ENCODE measurements at places on chromosomes 12 and 14.

DNA sequence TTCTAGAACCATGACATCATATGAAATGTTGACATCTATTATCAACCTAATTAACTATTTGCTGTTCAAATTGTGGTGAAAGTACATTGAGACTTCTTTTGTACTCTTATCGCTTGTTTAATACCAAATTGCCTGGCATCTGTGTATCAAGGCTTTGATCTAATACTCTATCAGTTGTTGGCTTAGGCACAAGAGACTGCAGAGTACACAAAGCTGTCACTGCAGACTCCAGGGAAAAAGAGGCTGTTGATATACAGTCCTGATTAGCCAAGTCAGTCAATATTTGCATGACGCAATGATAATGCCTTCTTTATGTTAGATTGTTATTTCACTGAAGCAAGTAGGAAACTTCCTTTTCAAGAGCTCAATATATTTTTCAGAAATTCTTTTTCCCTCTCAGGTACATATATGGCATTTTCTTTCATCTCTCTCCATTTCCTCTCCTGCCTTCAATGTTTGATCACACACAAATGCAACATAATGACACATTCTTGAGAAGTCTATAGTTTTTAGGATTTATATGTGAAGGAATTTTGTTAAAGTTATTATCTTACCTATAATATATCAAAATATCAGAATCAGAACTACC lies 32.3 kb upstream of the PTCSC3 start:
- no peak for DNase-seq

DNA sequence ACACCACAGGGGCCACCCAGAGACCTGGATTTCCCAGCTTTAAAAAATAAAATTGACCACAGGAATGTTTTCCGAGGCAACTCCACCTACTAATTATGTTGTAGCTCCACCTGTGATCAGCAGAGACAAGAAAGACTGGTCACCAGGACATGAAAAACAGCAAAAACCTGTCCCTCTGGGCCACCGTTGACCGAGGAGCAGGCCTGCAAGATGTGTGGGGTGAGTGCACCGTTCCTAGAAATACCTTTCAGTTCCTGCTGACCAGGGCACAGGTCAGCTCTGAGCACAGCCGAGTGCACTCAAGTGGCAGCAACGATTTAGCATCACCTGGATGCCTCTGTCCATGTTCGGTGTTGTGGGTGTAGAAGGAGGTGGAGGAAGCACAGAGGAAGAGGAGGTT lies 16.9 kb downstream of the FZD10 start:
- no peak for DNase-seq

DNA sequence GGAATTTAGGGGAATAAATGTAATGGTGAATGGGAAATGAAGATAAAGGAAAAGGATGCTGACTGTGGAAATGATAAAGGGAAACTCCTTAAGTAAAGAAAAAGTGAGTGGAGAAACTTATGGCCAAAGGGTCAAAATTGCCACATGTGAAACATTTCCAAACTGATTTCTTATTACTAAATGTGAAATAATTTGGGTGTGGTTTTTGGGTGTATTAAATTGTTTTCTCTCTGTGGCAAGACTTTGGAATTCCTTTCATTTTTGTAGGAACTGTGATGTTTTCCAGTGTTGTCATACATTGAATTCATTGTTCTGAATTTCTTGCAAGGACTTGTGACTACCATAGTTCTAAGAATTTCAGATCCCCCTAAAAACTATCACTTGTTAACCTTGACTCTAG lies 1891.5 kb upstream of the SEL1L start:
- DNase-seq, result no peak

GRCh38 chr12:47094804-47095203 lies 15.0 kb upstream of the AMIGO2 start:
- DNase-seq, result no peak

- DNase-seq, result no peak
Observed at GRCh38 chr14:75479770-75480600, 42.3 kb upstream of the BATF start.

- no peak for DNase-seq
Observed at GRCh38 chr12:83265808-83266207, 579.1 kb downstream of the TMTC2 start.

GRCh38 chr12:10048526-10048925 lies 18.0 kb downstream of the CLEC9A start:
- DNase-seq, result no peak

DNA sequence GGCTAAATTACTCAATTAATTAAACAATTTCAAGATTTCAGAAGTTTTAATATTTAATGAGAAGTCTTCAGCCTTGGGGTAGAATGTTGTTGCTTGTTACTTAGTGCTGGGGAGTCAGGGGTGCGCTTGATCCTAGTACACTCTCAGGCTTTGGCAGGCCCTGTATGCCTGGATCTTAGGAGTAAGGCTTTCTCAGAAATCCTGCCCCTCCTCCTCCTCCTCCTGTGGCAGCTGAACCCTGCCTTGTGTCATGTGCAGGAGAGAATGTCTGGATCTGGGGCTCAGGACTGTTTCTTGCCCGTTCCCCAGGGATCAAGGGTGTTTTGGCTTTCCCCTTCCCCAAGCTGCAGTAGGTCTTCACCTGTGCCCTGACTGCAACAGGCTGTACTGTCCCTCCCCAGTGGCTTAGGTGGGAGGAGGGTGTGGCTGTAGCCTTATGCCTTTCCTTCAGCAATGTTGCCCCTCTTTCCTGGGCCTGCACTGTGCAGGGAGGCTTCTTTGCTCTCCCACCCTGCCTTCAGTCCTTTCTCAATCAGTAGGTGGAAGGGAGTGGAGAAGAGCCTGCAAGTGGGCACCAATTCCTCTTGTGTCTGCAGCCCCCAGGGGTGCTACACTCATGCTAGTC lies 108.2 kb downstream of the SLC38A6 start:
- no peak for DNase-seq

- DNase-seq, result no peak
Observed at GRCh38 chr14:104998801-104999200, 13.2 kb downstream of the CLBA1 start.

DNA sequence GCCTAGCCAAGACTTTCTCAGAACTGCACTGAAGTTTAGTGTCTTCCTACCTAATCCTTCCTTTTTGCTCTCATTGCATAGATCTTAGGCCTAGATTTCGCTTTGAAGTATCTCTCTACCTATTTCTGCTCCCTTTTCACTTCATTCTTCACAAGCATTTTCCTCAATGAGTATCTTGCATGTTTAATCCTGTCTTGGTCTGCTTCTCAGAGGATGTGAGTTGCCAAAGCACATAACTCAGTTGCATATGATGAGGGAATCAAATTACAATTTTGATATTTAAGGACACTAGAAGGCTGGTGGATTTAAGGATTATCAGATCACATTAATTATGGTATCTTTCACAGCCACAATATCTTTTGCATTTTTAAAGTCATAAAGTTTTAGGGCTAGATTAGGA lies 195.5 kb upstream of the DAAM1 start:
- DNase-seq, result no peak

DNA sequence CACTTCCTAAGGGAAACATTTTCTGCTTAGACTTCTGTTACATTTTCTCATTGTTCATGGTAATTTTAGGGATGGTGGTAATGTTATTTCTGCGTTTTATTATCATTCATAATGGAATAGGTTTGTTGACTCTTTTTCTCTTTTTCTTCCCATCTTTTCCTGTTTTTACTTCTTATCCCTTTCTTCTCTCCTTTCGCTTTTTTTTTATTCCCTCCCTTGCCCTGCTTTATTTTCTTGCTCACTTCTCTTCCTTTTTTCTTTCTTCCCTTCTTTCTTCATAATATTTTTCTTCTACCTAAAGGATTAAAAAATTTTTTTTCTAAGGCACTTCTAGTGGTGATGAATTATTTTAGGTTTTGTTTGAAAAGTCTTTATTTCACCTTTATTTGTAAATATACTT lies 45.6 kb downstream of the CNOT2 start:
- no peak for DNase-seq

GRCh38 chr14:105890474-105891220 lies 364.3 kb downstream of the TMEM121 start:
- no peak for DNase-seq

DNA sequence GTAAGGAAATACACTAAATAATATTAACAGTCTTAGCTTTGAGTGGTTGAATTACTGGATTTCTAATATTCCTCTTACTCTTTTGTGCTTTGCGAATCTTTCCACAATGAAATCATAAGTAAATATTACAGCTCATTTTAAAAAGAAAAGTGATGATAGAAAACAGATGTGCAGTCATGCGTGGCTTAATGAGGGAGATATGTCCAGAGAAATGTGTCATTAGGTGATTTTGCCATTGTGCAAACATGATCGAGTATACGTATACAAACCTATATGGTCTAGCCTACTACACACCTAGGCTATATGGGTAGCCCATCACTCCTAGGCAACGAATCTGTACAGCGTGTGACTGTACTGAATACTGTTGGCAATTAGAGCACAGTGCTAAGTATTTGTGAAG lies 59.3 kb downstream of the SLC15A5 start:
- no peak for DNase-seq

GRCh38 chr12:114400925-114401324 lies 5.0 kb downstream of the TBX5 start:
- DNase-seq, result no peak

DNA sequence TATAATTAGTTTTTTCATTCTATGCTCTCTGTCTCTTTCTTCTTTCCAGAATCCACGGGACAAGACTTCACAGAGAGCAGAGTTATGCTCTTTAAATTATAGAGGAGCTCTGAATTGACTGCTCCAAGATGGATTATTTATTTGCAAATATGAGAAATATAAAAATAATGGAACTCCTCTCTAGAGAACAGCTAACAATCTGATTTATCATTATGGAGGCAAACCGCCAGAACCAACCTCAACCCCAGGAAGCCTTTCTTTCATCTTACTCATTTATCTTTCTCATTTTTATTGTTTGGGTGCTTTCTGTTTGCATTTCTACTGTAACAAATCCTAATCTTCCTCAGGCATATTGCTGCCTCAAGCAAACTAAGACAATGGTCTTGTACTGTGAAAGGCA lies 216.5 kb downstream of the C12orf50 start:
- DNase-seq, result no peak

- DNase-seq, result no peak
Observed at GRCh38 chr12:27104546-27104945, 22.2 kb upstream of the C12orf71 start.

DNA sequence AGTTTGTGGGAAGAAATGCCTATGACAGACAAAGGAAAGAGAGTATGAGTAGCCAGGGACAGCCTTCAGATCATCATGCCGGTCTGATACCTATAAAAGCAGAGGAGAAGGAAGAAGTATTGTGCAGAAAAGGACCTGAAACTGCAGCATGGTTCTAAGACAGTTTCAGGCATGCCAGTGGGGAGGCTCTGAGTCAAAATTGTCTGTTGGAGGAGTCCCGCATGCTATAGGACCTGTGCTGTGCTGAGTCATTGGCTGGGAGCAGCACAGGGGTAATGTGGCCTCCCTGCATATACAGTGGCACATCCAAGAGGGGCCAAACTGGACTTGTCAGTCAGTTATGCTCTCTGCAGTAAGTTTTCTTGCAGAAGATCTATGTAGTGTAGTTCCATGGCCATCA lies 40.7 kb downstream of the NEUROD4 start:
- no peak for DNase-seq

DNA sequence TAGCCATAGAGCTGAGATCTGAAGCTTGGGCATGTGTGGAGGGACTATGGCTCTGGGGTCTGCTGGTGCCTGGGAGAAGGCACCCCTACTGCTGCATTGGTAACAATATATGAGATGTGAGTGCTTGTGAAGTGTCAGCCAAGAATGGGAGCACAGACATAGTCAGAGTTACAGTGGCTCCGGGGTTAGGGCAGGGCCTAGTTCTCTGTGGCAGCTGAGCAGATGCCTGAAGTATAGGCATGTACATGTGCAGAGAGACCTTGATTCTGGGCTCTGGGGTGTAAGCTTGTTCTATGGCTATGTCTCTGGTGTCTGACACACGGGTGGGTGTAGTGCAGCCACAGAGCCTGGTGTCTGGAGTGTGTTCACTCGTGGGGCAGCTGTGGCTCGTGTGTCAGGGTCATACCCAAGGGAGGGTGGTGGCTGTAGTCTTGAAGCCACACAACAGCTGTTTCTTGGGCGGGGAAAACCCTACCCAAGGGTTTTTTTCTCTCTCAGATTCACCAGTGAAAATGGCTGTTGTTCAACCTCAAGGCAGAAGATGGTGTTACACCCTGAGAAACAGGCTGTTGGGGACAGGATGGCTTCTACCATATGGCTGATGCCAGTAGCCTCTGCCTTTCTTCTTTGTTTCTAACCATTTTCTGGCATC lies 11.9 kb upstream of the TCL1A start:
- no peak for DNase-seq

DNA sequence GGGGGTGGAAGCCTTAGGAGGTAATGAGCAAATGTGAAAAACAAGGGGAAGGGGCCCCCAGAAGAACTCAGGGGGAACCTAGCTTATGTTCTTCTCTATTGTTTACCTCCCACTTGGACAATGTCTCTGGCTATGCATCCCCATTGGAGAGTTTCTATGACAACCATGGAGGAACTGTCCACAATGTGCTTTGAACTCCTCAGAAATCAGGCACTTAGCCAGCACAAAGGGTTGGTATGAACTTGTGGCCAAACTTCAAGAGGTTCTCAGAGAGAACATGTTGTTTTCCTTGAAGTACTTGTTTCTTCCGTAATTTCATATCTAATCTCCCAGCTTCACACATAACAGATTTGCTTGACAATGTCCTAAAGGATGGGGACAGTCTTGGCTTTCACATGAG lies 202.8 kb upstream of the PELI2 start:
- DNase-seq, result no peak

DNA sequence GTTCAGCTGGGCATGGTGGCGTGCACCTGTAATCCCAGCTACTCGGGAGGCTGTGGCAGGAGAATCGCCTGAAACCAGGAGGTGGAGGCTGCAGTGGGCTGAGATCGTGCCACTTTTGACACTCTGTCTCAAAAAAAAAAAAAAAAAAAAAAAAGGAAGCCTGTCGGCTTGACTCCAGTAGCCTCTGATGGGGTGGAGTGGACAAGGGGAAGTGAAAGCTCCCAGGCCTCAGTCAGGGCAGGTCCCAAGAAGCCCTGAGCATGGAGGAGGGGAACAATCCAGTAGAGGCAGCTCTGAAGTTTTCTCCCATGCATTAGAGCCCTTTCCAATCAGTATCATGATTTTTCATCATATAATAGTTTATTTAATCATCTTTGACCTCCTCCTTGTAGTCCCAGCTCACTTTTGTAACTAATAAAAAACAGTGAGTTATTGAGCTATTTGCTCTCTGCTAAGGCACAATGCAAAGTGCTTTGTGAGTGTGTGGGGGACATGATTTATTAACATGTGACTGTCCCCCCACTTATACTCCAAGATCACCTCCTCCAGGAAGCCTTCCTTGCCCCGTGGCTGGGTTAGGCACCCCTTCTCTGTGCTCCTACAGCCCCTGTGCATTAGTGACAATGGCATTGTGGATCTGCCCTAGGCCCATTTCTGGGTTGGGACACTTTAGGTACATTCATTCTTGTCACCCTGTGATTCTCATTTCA lies 4.7 kb upstream of the SSH1 start:
- no peak for DNase-seq

Measured in stimulated activated CD4-positive, alpha-beta T cell treated with anti-CD3 and anti-CD28 coated beads, TNF-alpha, amount 100 ng/mL, for 1 hour (primary cell).